ENCODE measurements at places on chromosomes 13 and 19.

DNA sequence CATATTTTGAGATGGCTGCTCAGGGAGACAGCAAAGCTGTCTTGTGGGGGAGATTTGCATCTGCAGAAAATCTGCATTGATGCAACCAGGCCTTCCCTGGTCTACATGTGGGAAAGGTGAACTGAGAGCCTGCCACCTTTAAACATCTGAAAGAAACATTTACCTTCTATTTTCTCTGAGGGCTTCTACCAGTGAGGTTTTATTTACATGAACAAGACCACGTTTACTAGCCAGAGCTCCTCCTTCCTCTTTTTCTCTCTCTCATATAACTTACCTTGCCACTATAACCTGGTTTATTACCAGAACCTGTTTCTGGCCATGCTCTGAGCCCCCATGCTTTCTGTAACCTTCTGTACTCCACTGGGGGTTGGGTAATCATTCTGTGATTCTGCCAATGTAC, 14.4 kb upstream of the RUBCNL start:
- DNase-seq: no peak

DNA sequence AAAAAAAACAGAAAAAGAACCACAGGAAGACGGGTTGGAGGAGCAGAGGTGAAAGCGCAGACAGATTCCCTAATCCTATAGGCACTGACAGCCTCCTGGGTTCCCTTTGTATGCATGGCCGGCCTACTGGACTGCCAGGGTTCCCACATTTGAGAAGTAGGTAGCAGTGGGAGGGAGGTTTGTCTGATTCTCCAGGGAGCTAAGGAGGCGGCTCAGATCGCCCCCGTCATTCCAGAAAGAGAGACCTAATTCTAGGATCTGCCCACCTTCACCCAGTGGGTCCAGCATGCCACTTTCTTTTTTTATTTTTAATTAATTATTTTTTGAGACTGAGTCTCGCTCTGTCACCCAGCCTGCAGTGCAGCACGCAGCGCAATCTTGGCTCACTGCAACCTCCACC, 9.7 kb upstream of the CCL25 start:
- no peak for DNase-seq

- no peak for DNase-seq
These were observed 35.3 kb downstream of the DACH1 start for GRCh38 chr13:71831716-71832115.

- peak; percentile 55 for DNase-seq
These were observed at the start of gene TEAD2 for GRCh38 chr19:49362048-49362928. TEAD2 (minus strand) TSS chr19:49362416; CDS start chr19:49360075, 2,341 bp downstream.

Measured in prostate gland (tissue), 2 donors.